Kidney tubule cell (primary cell): ENCODE measurements at places on chromosomes 7 and 10.
A peak's percentile ranks its signal among the peaks of the same experiment; 100 is the strongest.

DNA sequence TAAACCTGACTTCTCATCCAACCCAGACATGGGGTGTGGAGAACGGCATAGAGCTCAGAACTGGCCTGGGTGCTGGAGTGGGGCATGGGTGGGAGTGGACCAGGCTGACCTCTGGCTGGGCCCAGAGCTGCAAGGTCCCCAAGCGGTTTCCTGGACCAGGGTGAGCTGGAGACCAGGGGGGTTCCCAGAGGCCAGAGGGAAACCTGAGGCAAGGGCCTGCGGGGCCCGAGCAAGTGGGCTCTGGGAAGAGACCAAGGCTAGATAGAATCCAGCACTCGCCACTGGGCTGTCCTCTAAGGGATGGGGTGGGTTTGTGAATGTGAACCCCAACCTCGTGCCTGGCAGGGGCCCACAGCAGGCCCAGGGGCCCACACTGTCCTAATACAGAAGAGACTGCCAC, 39.4 kb upstream of the RET start:
- no peak for DNase-seq

GRCh38 chr10:130226012-130226411, 89.8 kb downstream of the GLRX3 start:
- DNase-seq, result no peak

DNA sequence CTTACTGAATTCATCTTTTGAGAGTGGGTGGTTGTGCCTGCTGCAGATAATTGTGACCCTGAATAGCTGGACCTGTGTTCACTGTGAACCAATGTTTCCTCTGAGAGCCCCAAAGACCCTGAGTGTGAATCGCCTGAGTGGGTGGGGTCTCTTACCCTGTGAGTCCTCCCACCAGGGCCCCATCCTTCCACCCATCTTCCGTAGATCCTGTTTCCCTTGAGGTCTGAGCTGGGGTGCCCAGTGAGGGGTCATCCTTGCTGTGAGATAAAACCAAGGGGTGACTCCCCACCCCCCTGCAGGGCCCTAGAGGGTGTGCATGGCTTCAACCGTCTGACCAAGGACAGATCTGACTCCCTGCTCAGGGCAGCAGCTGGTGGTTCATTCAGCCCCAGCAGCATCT, 78.0 kb upstream of the ZNF479 start:
- no peak for DNase-seq

DNA sequence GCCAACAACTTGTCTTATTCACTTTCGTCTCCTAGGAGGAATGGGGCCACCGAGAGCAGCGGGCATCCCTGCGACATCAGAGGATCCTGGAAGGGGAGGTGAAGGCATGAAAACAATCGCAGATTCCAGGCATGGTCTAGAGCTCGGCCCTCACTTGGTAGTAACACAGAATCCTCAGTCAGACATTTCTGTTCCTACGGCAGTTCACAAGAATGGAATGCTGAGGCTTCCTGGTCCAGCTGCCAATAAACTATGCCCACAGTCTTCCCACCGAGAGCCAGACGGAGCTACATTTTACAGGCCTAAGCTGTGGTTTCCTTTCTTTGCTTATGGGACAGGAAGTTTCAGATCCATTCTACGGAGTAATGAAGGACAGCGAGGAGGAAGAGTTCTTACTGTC, 75.8 kb downstream of the OR13A1 start:
- DNase-seq, result no peak

- DNase-seq, result no peak
Measured at GRCh38 chr7:66505531-66506451, 122.9 kb upstream of the KCTD7 start.

DNA sequence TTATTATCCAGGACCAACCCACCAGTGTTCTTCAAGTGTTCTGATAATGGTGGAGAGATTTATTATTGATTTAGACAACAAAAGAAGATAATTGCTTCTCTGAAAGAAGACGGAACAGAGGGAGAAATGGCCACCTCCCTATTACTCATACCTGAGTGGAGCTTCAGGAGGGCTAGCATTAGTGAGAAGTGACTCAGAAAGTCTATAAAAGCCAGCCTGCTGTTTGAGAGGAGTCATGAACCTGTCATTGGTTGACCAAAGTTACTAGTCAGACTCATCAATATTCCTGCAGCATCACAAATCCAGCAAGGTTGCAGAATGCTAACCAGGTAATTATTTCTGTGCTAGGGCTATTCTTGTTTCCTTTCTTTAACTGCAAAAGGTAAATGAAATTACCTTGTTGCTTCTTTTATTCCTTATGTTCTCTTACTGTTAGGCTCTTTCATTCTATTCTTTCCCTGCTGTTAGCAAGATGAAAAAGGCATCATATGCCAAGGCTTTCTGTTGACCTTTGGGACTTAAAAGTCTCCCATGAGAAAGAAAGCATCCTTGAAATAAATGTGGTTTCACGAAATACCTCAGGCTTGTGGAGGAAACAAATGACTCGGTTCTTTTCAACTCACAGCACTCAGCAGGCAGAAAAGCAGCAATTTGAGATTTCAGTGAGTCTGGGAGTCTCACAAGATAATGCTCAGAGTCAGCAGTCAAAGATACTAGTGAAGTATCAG, 256.4 kb upstream of the PHYHIPL start:
- peak; percentile 94 for DNase-seq
